ENCODE measurements at places on chromosomes 12 and 14.

DNA sequence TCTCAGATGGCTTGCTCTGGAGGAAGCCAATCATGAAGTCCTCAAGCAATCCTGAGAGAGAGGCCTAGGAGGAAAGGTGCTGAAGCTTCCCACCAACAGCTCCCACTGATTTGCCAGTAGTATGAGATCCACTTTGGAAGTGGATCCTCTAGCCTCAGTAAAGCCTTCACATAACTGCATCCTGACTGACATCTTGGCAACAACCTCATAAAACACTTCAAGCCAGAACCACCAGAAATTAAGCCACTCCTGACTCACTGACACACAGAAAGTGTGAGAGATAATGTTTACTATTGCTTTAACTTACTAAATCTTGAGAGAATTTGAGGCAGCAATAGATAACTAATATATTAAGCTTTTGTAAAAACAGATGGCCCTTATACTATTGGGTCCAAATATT is 11.7 kb upstream of the TMX1 start:
- no peak for DNase-seq

- no peak for DNase-seq
These were observed 15.7 kb downstream of the OR10P1 start for GRCh38 chr12:55652352-55652751.

DNA sequence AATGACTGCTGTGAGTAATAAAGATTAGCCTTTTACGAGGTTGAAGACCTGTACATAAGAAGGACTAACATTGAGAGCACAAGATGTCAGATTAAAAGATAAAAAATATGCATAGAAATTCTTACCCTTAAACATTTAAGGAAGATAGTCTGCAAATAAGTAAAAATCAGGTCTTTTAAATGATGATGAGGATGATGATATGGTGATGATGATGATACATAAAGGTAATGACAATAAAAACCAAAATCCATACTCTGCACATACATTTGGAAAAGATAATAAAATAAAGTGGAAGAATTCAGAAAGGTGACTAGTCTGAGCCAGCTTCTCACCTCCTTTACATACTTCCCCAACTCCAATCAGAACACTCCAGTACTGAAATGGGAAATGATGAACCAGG is 124.5 kb downstream of the PTCSC3 start:
- DNase-seq, result no peak

DNA sequence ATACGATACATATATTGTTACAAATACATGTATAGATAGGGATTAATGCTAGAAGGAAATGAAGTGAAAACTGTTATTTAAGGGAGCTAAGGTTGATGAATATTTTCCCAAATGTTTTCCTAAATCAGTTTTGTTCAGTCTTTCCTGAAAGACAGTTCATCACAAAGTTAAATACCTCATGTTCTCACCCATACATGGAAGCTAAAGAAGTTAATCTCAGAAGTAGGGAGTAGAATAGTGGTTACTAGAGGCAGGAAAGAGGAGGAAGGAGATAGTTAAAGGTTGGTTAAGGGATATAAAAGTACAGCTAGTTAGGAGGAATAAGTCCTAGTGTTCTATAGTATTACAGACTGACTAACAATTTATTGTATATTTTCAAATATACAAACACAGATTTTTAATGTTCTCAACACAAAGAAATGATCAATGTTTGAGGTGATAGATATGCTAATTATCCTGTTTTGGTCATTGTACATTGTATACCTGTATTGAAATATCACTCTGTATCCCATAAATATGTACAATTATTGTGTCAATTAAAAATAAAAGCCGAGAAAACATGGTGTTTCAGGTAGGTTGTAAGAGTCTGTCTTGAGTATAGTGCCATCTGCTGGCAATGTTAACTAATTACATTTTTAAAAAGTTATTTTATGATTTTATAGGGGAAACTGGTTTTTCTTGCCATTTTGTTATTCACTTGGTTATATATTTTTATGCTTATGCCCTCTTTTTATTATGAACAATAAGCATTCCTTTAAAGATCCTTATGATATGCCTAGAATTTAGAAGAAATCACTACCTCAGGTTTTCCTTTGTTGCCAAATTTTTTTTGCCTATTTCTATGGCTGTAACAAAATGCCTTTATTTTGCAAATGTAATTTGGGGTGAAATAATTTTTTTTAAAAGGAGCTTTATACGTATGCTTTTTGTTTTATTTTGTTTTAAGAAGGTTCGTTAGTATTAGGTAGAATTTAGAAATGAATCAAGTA is 26.9 kb downstream of the ZDHHC17 start:
- no peak for DNase-seq

GRCh38 chr14:68295316-68295816 is 475.8 kb downstream of the RAD51B start:
- no peak for DNase-seq

DNA sequence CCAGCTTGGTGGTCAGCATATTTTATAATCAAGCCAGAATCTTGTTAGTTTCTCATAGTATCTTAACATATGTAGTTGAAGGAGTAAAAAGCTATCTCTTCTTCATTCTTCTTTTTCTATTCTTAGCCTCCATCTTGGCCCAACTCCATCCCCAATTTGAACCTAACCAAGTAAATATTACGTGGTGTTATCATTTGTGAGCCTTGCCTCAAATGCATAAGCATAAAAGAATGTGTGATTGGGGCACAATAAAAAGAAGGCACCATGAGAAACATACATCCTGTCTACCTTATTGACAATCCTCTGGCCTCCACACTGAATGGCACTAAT is 181.4 kb upstream of the BMP4 start:
- no peak for DNase-seq

DNA sequence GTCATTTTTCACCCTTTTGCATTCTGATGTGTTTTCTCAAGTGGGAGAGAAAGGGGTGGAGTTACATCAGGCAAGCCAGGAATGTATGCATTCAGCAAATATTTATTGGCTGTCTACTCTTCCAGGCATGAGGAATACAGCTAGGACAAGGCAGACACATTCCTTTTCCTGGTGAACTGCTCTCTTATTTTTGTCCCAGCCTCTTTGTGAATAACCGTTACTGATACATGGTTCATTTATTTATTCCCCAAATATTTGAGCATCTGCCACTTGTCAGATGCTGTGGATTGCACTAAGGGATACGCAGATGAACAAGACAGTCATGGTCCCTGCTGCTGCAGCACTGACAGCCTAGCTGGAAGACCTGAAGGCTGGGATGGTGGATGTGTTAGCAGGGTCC is 6.1 kb downstream of the PELI2 start:
- no peak for DNase-seq

- peak; percentile 19 for DNase-seq
These were observed 1.3 kb downstream of the RASSF3 start for GRCh38 chr12:64611341-64612284.

Data from posterior cingulate gyrus (tissue), 11 donors.